Stimulated activated CD8-positive, alpha-beta memory T cell treated with anti-CD3 and anti-CD28 coated beads, Interleukin-4, amount 100 ng/mL, for 4 hours (primary cell): ENCODE measurements at places on chromosomes 7 and 10.

- DNase-seq: no peak
Observed at GRCh38 chr10:113047963-113048781, 98.1 kb downstream of the TCF7L2 start.

- DNase-seq: no peak
Observed at GRCh38 chr7:97973206-97973658, 16.8 kb downstream of the OCM2 start.

- DNase-seq: no peak
Observed at GRCh38 chr7:48880851-48881250, 43.5 kb upstream of the CDC14C start.

- no peak for DNase-seq
Observed at GRCh38 chr7:98398567-98399372, 2.1 kb downstream of the BAIAP2L1 start.

DNA sequence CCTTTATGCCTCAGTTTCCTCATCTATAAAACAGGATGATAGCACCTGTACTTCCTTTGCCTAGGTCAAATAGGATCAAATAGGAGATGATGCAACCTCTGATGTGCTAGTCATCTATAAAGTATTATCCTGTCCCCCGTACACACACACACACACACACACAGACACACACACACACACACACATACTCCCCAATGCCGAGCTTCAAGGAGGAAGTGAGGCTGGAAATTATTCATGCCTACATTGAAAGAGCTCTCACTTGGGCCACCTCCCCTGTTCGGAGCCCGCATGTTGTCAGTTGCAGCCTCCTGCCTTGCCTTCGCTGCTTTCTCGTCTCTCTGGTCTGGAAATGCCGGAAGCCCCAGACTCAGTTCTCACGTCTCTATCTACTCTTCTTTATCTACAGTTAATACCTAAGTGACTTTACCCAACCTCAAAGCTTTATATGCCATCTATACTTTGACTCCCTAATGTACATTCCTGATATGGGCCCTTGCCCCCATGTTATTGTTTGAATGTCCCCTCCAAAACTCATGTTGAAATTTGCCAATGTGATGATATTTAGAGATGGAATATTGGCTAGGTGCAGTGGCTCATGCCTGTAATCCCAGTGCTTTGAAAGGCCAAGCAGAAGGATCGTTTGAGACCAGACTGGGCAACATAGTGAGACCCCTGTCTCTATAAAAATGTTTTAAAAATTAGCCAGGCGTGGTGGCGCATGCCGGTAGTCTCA lies 6.9 kb upstream of the UBE2H start:
- no peak for DNase-seq

DNA sequence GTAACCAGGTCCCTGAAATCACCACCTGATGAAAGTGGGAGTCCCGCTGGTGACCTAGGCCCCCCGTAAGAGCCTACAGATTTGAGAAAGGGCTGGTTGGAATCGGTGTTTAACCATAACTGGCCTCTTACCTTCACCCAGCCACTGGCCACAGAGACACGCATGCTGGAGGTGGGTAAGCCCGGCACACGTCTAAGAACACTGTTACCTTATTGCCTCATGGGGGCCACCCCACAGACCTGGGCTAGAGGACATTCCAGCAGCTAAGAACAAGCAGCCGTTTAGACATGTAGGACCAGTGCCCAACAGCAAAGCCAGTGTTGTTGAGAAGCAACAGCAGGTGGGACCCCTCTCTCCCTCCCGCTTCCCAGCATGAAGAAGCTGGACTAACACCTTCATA lies 2.5 kb upstream of the GDF2 start:
- no peak for DNase-seq

DNA sequence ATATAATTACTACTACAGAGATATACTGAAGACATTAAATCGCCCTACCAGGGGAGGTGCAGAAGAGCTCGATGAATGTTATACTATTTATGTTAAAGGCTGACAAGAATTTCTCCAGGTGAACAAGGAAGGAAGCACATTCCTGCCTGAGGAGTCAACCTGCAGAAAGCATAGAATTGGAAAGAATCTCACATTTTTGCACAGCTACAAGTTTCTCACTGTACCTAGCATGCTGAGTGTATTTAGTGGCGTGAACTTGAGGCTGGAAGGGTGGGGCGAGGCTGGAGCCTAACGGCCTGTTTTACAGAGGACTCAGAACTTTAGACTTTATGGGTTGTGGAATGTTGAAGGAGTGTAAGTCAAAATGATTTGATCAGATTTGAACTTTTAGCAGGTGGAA lies 373.6 kb upstream of the LRGUK start:
- no peak for DNase-seq

DNA sequence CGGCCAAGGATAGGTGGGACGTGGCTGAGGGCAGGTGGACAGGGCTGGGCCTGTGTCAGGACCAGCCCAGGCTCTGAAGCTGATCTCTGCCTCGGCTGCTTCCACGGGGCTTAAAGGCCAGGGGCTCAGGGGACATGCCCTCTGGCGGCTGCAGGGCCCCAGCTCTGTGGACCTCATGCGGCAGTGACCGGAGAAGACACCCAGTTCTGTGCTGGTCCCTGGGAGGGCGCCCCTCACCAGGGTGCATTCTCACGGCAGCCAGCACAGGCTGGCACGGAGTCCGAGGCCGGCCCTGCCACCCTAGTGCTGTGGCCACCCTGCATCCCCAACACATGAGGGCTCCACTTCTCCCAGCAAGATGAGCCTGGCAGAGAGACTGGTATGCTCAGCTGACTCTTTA lies 30.3 kb downstream of the YKT6 start:
- DNase-seq: no peak

GRCh38 chr10:129958629-129959543 lies 5.2 kb downstream of the EBF3 start:
- DNase-seq: no peak

DNA sequence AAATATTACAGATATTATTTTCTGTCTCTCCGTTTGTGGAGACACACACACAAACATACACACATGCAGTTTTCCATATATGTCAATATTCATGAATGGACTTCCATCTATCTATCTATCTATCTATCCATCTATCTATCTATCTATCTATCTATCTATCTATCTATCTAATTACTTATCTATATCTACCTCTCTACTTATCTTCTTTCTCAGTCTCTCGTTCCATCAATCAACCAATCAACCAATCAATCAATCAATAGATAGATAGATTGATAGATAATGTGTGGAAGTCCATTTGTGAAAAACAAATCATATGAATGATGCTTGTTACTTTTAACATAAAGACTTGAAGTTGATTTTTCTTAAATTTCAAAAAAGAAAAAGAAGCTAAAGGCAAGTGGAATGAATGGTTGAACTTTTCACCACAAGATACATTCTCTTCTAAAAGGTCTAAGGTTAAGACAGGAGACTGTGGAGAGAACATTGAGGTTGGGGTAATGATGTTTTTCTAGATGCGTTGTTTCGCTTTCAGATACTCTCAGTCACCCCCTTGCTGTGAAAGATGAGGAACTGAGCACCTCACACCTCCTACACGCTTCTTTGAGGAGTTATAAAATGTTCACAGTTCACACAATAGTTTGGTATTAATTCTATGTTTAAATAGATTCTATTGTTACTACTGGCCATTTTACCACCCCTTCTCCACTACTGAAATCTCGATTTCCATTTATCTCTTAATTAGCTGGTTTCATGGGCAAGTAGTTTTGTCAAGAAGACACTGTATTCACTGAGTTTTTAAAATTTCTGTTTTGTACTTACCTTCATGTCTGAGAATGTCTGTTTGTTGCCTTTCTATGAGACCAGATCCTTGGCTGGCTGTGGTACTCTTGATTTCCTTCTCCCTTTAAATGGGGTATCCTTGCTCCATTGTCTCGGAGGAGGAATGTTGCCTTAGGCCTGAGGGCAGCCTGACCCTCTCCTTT lies 114.1 kb downstream of the EMX2 start:
- no peak for DNase-seq

- no peak for DNase-seq
Observed at GRCh38 chr7:20911081-20911480, 124.4 kb upstream of the SP8 start.

- DNase-seq: no peak
Observed at GRCh38 chr7:16926283-16926682, 44.5 kb upstream of the AGR3 start.
